Substantia nigra (tissue), 51 donors: ENCODE measurements at places on chromosomes 2 and 18.
A peak's percentile ranks its signal among the peaks of the same experiment; 100 is the strongest.

DNA sequence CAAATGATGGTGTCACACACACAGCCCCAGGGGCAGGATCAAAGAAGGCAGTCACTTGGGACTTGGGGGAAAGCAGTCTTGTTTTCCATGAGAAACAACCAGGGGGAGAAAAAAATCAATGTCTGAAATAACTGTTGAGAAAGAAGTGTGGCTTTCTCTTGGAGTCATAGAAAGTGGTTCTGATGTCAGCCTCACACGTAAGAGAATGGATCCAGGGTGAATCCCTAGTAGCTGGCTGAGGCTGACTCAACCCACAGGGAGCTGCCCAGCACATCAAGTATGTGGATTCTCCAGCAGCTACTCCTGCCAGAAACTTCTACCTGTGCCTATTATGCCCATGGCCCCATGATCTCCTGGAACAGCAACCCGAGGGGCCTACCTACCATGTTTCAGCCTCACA is 33.6 kb upstream of the ZBTB7C start:
- DNase-seq: no peak

GRCh38 chr18:29156531-29156930 is 979.6 kb upstream of the CDH2 start:
- no peak for DNase-seq

DNA sequence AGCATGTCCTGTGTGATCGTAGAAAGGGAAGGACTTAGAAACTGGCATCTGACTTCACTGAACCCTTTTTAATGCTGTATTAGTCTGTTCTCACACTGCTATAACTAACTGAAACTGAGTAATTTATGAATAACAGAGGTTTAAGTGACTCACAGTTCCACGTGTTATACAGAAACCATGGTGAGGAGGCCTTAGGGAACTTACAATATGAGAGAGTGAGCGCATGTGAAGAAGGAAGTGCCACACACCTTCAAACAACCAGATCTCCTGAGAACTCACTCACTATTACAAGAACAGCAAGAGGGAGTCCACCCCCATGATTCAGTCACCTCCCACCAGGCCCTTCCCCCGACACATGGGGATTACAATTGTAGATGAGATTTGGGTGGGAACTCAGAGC is 811.3 kb downstream of the CPS1 start:
- no peak for DNase-seq

DNA sequence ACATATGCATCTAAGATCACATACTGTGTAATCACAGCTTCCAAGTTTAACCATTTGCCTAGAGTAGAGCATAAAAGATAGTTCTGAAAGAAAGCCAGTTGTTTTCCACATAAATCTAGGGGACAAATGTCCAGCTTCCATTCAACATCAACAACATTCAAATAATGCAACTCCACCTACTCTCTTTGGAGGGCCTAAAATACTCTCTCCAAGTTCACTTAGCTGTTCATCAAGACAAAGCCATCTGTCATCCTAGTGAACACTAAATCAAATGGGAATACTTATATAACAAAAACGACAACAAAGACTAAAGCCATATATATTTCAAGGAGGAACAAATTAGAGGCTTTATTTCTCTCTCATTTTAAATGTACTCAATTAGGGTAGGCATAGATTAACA is 221.5 kb upstream of the CDH2 start:
- no peak for DNase-seq

GRCh38 chr2:203826704-203827103 is 40.9 kb upstream of the CTLA4 start:
- DNase-seq: no peak

DNA sequence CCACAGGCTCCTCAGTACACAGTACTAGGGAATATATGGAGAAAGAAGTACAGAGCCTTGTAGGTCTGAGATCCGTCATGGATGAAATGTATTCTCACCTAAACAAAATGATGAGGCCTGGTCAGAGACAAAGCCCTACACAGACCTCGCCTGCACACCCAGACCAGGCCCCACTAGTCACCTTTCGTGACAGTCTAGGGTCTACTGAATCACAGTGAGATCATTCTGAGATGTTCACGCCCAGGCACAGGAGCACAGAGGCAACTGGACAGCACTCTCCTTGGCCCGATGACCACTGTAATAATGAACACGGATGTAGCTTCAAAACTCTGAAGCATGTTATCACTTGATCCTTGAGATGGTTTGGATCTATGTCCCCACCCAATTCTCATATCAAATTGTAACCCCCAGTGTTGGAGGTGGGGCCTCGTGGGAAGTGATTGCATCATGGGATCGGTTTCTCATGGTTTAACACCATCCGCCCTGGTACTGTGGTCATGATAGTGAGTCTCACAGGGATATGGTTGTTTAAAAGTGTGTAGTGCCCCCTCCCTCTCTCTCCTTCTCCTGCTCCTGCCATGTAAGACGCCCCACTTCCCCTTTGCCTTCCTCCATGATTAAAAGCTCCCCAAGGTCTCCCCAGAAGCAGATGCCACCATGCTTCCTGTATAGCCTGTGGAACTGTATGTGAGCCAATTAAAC is 15.1 kb downstream of the DOCK10 start:
- DNase-seq: no peak

GRCh38 chr2:233354971-233355574 is 779 bp downstream of the DGKD start:
- DNase-seq: peak; percentile 56
